ENCODE measurements at places on chromosomes 16 and 17.

- DNase-seq = peak; percentile 76
Measured at GRCh38 chr16:70523743-70524398, at the start of gene SF3B3. SF3B3 (plus strand) TSS chr16:70523816; CDS start chr16:70526657, 2,841 bp downstream.

DNA sequence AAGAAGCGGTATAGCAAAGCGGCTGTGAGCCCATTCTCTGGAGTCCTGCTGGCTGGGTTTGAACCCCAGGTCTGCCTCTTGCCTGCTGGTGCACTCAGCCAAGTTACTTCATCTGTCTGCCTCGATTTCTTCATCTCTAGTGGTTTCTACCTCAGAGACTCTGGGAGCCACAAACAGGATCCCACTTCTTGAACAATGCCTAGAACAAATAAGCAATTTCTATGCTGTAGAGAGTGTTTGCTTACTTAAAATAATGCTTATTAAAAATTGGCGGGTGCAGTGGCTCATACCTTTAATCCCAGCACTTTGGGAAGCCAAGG lies 75.5 kb downstream of the CMIP start:
- DNase-seq = no peak

DNA sequence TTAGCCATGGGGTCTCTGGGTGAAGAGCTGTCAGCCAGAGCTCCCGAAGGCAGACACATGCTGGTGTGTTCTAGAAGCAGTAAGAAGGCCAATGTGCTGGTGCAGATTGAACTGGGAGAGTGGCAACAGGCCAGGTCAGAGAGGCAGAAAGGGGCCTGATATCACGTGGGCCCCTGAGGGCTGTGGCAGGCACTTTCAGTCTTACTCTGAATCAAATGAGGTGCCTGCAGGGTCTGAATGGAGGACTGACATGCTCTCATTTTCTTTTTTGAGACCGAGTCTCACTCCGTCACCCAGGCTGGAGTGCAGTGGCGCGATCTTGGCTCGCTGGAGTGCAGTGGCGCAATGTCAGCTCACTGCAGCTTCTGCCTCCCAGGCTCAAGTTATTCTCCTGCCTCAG lies 293.8 kb downstream of the ABCC12 start:
- no peak for DNase-seq

- DNase-seq = no peak
Measured at GRCh38 chr17:47704736-47705135, 10.8 kb downstream of the TBKBP1 start.

GRCh38 chr16:81327447-81328196 lies 12.9 kb downstream of the GAN start:
- DNase-seq = no peak

Data from anterior cingulate cortex (tissue), 58 donors.